Muscle of leg (tissue), 16 donors: ENCODE measurements at places on chromosomes 16 and 17. TPM values are rescaled to one million over a fixed set of nuclear protein-coding genes. Genes with fewer than 3 reads are reported as not detected.

SCGB1C2 gene
- not detected for total RNA-seq

RAI1 gene
- 7.4 TPM for total RNA-seq

DNA sequence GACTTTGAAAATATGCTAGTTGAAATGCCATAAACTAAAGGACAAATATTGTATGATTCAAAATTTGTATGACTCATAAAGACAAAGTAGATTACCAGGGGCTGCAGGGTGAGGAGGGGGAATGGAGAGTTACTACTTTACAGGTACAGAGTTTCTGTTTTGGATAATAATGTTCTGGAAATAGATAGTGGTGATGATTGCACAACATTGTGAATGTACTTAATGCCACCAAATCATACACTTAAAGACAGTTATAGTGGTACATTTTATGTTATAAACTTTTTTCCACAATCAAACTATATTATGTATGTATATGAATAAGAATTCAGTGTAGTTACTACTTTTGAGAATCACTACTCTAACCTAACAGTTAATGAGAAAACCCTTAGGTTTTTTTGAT is 368.1 kb downstream of the ZFHX3 start:
- H3K27me3 ChIP-seq, result no peaks in the 10 kb centered on the region
- H3K4me3 ChIP-seq, result no peak overlapping the region
- DNase-seq, result no peak
- no peaks in the 10 kb centered on the region for H3K4me1 ChIP-seq
- H3K27ac ChIP-seq, result no peak overlapping the region

DNA sequence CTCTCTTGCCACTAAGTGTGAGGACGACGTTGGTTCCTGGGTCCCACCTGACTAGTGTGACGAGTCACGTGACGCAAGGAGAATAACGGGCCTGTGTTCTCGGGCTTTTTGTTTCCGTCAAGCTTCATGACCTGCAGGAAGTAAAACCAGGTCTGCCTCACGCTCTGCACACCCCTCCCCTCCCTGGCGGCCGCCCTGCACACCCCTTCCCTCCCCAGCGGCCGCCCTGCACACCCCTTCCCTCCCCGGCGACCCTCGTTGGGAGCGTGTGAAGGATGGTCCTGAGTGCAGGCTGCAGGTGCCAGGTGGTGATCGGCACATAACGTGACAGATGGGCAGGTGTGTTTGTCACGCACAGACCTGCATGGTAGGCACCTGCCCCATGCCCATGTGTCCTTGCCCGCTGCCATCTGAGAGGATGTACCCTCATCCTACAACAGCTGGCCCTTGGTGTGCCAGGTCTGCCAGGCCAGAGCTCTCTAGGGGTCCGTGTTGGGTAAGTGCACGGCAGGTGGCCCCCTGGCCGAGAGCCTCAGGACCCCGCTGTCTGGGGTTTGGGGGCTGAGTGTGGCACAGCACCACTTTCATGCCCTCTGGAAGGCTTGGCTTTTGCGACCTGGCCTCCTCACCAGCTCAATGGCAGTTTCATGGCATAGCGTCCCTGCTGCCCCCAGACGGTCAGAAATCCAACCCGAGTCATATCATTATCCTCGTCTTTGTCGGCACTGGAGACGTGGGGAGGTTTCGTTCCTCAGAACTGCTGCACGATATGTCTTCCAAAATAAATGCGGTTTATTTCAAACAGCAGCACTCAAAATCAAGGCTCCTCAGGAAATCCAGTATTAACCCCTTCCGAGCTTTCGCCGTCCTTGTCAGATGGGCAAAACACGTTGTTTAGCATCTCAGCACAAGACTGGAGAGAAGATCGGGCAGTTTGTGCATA is 191.8 kb upstream of the CHMP6 start:
- no peak overlapping the region for H3K4me3 ChIP-seq
- H3K36me3 ChIP-seq, result peaks cover 5% of the 10 kb centered on the region
- no peaks in the 10 kb centered on the region for H3K27me3 ChIP-seq
- H3K4me1 ChIP-seq, result peaks cover 25% of the 10 kb centered on the region
- DNase-seq, result no peak

GRCh38 chr16:998211-998610 is 16.6 kb downstream of the SOX8 start:
- peaks cover 35% of the 10 kb centered on the region for H3K4me1 ChIP-seq
- H3K27me3 ChIP-seq, result peaks cover 27% of the 10 kb centered on the region

CKLF gene
- total RNA-seq, result 46.6 TPM
